ENCODE measurements at places on chromosomes 5 and 9.

GRCh38 chr9:2023532-2023931 lies 8.4 kb downstream of the SMARCA2 start:
- no peak for DNase-seq

GRCh38 chr5:78317515-78317914 lies 23.0 kb upstream of the AP3B1 start:
- no peak for DNase-seq

DNA sequence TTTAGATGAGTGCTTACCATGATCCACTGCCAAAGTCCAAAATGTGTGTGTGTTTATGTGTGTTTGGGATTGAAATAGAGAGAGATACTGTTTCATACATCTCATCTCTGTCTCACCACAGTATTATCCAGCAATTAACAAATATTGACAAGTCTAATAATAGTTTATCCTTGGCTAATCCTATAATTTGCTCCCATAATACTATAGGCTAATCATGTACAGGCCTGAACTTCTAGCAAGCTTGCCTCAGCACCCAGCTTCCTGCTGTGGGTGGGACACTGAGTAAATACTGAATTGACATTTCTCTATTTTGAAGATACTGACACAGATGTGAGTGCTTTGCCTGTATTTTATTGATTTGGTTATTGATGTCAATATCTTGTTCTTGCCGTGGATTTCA lies 35.3 kb upstream of the KCNV2 start:
- no peak for DNase-seq

GRCh38 chr5:3251784-3252183 lies 343.8 kb upstream of the IRX1 start:
- DNase-seq: no peak

GRCh38 chr5:123746683-123747360 lies 234.8 kb downstream of the CSNK1G3 start:
- DNase-seq: no peak

GRCh38 chr9:137233143-137233980 lies 2.7 kb downstream of the SLC34A3 start:
- DNase-seq: no peak

DNA sequence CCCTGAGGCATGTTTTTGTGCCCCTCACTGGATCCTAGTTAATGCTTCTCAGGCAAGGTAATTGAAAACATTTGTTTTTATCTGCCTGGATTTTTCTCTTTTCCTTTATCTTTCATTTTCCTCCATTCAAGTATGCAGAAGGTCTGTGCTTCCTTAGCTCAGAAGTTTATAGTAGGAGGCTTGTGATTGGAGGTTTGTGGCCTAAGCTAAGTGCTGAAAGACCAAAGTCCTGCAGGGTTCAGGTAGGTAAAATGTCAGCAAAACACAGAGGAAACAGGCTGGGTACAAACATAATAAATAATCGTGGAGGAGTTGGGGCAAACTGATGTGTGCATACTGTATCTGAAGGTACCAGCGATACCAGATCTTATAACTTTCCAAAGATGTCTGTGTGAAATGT lies 230.9 kb upstream of the KLF4 start:
- DNase-seq: no peak

DNA sequence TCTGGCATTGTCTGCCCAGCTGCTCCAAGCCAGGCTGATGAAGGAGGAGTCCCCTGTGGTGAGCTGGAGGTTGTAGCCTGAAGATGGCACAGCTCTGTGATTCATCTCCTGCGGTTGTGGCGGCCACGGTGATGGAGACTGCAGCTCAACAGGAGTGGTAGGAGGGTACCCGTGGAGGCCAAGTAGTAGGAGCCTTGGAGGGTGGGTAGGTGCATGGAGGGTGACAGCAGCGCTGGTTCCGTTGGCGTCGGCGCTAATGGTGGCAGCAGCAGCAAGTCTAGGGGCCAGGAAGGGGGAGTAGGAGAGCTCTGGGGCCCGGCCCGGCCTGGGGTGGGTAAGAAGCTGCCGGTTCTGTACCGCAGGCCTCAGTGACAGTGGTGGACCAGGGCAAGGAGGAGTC lies 22.4 kb upstream of the TRIM52 start:
- no peak for DNase-seq

DNA sequence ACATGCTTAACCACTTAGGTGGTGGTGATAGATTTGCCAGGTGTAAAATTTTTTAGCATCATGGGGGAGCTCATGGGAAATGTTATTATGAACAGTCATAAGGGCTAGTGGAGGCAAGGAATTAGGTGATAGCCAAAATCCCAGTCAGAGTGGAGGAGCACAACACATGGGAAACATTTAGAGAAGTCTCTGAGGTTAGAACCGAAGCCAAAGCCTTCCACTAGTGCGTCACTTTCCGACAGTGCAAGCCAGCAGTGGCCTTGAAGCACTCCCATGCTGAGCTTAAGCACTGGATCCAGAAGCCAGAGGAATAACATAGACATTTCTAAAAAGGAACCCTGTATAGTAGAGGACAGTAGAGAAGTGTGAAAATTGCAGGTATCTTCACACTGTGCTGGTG lies 101.5 kb upstream of the SNX2 start:
- no peak for DNase-seq

GRCh38 chr5:79544131-79544530 lies 30.2 kb upstream of the HOMER1 start:
- DNase-seq: no peak

DNA sequence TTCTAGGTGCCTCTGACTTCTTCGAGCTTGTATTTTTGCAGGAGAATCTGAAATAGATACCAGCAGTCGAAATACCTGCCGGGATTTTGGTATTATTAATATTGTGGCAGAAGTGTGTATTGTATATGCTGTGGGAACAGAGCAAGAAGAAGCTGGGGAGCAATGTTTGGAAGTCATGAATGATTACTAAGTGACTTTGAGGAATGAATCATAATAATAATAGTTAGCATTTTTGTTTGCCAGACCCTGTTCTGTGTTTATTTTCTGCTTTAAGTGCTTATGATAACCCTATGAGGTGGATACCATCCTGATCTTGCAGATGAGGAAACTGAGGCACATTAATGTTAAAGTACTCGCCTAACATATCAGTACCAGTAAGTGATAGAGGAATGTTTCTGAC lies 32.4 kb downstream of the RAB24 start:
- no peak for DNase-seq

All from kidney glomerular epithelial cell (primary cell).